Activated CD4-positive, alpha-beta T cell treated with anti-CD3 and anti-CD28 coated beads, Interleukin-2, amount 50 U/mL, for 24 hours (primary cell): ENCODE measurements at places on chromosomes 6 and 20.

DNA sequence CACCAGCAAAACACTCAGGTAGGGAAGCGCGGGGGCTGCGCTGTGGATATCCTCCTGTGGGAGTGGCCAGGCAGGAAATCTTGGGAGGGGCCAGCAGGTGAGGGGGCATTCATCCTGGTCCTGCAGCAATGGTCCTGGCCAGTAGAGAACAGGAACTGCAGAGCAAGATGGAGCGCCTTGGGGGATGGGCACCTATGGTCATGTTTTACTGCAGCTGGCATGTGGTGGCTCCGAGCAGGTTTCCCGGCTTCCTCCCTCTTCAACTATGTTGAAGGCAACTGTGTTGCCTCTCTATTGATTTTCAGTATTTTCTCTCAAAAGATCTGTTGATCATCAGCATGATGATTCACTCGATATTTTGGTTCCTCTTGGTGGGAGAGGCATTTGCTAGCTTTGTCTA lies 70.9 kb downstream of the SNAP91 start:
- DNase-seq, result no peak

GRCh38 chr6:69813508-69813907 lies 16.7 kb upstream of the LMBRD1 start:
- no peak for DNase-seq

DNA sequence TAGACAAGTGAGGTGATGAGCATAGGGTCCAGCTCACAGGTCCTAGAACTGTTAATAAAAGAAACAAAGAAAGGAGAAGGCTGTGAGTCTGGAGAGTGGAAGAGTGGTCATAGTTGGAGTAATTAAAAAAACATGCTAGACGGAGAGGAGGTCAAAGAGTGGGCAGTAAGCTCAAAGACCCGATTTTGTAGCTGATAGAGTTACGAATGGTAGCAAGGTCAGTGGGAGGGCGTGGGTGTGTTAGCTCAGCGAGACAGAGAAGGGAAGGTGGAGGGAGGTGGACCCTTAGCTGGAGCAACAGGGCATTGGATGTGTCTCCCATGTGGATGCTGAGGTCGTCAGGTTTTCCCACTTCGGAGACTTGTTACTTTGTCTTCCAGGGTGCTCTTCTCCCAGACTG lies 431.7 kb downstream of the CDH26 start:
- no peak for DNase-seq

- no peak for DNase-seq
Observed at GRCh38 chr6:86456821-86457220, 480.5 kb upstream of the HTR1E start.

DNA sequence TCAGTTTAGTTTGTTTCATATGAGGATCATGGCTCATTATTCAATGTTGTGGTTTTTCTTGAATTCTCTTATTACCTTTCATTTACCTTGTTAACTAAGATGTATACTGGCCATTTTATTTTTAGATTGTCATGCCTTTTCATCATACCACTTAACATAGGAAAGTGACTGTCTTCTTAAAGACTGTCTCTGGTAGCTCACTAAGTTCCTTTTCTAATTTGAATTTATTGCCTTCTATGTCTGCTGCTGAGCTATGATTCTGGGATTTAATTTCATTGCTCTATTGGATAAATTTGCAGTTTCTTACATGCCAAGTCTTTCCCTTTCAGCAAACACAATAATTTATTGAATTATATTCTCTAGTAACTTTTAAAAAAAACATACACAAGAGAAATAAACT lies 49.5 kb upstream of the ANKEF1 start:
- no peak for DNase-seq

GRCh38 chr6:162290846-162291465 lies 436.6 kb downstream of the PRKN start:
- no peak for DNase-seq

DNA sequence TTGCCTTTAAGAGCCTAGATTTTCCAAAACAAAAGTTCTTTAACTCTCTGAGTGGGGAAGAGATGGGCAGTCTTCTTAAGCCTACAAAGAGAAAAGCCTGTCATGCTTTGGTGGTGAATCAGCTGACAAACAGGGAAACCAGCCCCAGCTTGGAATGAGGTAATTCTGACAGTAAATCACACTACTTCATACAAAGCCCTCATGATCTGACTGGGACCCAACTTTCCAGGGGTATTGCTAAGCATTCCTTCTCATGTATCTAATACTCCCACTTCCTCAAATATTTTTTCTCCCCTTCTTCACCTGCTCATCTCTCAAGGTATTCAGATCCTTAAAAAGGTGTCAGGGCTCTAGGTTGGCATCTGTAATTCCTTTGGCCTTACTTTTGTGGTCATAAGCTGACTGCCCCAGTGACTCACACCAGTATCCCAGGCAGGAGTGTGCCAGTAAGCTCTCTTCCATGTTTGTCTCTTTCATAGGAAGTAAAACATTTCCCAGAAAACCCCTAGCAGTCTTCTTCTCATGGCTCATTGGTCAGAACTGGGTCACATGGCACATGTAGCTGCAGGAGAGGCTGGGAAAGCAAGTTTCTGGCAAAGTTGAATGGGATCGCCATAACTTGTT lies 15.0 kb upstream of the TBC1D22B start:
- DNase-seq, result no peak

- DNase-seq, result no peak
Observed at GRCh38 chr6:88535306-88535705, 369.2 kb upstream of the CNR1 start.

GRCh38 chr6:501891-502601 lies 110.5 kb downstream of the IRF4 start:
- DNase-seq, result peak; percentile 56

- DNase-seq, result no peak
Observed at GRCh38 chr20:41224281-41224680, 86.9 kb downstream of the PLCG1 start.

DNA sequence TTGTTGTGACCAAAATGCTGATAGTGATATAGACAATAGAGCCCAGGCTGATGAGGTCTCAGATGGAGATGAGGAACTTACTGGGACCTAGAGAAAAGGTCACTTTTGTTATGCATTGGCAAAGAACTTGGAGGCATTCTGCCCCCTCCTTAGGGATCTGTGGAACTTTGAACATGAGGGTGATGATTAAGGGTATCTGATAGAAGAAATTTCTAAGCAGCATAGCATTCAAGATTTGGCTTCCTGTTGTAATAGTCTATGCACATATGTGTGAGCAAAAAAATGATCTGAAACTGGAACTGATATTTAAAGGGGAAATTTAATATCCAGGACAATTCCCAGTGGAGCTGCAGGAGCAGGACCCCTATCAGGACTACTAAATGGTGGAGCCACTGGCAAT lies 17.1 kb downstream of the HLA-A start:
- no peak for DNase-seq

- DNase-seq, result no peak
Observed at GRCh38 chr6:32689531-32690501, 23.4 kb upstream of the HLA-DQB1 start.

DNA sequence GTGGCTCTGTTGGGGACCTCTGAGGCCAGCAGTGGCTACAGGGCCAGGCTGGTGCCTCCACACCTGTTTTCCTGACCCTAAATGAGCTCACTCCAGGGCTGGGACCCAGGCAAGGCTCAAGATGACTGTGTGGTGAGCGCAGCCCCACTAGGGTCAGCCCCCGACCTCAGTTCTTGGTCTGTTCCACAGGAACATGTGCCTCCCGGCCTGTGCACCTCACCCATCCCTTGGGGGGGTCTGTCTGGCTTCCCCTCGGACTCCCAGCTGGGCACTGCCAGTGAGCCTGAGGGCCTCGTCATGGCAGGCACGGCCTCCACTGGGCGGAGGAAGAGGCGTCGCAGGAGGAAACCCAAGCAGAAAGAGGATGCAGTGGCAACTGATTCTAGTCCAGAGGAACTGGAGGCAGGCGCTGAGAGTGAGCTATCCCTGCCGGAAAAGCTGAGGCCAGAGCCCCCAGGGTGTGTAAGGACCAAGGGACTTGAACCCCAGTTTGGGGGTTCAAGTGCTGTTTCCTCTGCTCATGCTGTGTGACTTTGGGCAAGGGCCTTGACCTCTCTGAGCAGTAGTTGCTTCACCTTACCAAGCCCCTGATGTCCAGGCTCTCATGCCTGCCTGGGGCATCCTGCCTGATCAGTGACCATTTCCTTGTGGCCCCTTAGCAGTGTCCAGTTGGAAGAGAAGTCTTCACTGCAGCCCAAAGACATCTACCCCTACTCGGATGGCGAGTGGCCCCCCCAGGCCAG lies 8.0 kb downstream of the LPIN3 start:
- DNase-seq, result no peak

GRCh38 chr6:6931071-6932025 lies 176.4 kb upstream of the RREB1 start:
- DNase-seq, result no peak

GRCh38 chr6:127103482-127103881 lies 15.0 kb upstream of the RSPO3 start:
- no peak for DNase-seq

GRCh38 chr6:802701-803100 lies 109.8 kb upstream of the EXOC2 start:
- no peak for DNase-seq

GRCh38 chr20:63446216-63447024 lies 26.0 kb downstream of the KCNQ2 start:
- no peak for DNase-seq
